Naive thymus-derived CD8-positive, alpha-beta T cell (primary cell): ENCODE measurements at places on chromosomes 7 and 10.

DNA sequence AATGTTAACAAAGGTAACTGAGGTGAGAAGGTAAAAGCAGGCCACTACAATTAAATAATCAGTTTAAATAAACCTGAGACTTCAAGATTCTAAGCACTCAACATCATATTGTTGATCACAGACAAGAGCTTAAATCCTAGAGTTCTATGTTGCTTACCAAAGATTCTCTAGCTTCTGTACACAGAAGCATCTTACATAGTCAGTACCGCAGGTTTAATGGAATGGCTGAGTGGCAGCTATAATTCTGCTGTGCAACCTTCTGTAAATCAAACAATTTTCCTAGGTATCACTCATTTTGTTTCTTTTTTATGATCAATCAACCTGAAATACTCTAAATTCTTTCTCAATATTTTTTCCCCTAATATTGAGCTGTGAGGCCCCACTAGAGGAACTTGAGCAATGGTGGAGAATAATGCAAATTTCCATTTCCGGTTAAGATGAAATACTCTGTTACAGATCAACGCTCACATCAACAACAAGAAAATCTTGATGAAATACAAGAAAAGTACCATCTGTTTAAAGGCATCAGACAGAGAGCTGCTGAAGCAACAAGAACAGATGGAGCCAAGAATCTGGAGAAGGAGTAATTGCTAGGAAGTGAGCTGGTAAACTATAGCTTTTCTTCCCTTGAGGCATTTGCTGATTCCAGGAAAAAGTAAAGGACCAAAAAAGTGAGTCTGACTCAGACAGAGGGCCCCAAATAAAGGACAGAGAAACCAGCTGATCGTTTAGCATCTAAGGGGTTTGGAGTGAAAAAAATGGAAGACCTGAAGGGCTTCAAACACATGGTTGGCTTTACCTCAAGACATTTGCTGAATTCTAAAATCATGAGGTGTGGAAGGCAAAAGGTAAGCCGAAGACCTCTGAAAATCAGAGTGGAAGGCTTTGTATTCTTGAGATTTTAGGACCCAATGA, 22.6 kb downstream of the PNPLA8 start:
- DNase-seq: no peak

GRCh38 chr10:52897162-52897561, 124.6 kb upstream of the MBL2 start:
- DNase-seq: no peak

DNA sequence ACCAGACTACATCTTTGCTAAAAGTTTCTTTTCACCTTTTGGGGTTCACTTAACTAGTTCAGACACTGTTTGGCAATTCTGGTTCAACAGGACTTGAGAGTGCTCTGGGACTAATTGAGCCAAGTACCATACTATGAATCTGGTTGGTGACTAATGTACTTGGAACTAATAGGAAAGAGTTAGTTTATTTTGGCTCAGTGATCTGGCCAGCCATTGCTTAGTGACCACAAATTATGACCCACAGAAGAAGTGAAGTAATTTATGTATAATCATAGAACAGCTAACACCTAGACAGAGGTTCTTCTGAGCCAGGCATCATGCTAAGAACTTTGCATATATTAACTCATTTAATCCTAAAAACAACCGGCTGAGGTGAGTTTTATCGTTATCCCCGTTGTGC, 126.5 kb upstream of the JCAD start:
- no peak for DNase-seq

GRCh38 chr7:84712374-84713121, 474.3 kb downstream of the SEMA3D start:
- no peak for DNase-seq
